ENCODE measurements at places on chromosomes 5 and 9.
A peak's percentile ranks its signal among the peaks of the same experiment; 100 is the strongest.

DNA sequence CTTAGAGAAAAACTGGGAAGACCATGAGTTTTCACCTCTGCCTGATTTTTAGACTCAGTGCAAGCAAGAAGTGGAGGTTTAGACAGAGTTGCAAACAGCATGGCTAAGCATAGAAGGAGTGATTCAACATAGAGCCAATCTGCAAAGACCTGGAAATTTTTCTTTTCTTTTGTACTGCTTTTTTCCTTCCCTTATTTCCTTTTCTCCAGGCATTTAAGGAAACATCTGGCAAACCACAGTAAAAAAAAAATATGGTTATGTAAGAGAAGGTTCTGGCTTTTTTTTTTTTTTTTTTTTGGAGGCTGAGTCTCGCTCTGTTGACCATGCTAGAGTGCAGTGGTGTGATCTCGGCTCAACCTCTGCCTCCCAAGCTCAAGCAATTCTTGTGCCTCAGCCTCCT is 16.6 kb upstream of the DCAF12 start:
- DNase-seq, result no peak

DNA sequence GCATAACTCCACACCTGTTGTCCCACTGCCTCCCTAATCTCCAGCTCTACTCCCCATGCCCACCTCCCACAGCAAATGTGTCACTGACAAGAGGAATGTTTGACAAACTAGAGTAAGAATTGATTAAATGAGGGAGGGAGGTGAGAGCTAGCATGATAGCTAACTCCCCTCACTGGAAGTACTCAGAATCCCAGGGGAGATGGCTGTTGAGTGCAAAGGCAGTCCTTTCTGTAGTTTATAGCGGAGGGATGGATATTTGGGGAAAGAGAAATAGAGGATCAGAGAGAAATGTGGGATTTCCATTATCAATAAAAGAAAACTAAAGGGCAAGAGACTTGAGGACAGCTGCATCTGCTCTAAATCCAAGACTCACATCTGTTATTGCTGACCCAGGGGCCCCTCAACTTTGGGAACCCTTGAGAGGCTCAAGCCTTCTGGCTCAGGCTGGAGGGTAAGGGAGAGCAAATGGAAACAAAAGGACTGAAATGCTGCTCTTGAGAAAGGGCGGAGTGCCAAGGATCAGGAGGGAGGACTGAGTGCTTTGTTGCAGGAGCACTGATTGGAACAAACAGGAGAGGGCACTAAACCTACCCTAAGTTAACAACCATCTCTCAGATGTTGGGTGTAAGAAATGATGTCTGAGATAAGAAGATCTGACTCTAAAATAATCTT is 372.1 kb downstream of the NTRK2 start:
- DNase-seq, result no peak

- no peak for DNase-seq
Observed at GRCh38 chr5:11496137-11496719, 408.0 kb downstream of the CTNND2 start.

DNA sequence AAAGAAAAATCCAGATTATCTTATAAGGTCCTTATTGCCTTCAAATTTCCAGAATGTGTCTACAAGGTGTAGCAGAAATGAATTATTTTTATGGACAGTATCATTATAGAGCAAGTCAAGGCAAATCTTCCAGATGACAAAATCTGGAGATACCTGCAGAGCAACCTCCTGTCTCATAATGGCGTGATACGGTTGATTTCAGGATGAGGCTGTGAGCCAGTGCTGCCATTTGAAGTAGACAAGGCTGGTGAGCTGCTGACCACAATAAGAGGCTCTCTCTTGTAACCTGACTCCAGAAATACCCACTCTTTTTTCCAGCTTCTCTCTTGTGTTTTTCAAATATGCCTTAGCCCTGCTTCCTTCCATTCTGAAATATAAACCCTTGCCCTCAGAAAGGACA is 108.2 kb downstream of the HTR1A start:
- no peak for DNase-seq

GRCh38 chr5:89241186-89241585 is 358.2 kb upstream of the MEF2C start:
- no peak for DNase-seq

DNA sequence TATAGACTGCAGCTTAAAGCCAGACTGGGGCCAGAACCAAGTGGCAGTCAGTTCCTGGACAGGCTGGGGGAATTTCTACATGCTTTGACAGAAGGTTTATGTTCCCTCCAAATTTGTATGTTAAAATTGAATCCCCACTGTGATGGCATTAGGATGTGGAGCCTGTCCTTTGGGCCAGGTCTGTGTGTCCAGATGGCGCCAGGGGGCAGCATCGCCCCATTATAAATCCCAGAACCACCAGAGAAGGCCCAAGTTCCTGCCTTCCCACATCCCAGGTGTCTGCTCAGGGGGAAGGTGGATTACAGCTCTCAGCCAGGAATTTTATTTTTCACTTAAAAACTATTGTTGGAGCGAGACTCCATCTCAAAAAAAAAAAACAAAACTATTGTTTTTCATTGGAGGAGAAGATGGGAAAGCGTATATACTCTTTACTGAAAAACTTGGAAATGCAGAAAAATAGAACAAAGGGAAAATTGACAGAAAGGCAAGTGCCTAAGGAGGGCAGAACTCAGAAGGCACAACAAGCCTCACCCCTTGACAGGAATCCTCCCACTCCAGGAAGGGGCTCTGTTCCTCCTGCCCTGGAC is 5.0 kb downstream of the IL3 start:
- no peak for DNase-seq

GRCh38 chr5:143404416-143405062 is 1.1 kb upstream of the NR3C1 start:
- DNase-seq, result peak; percentile 49

DNA sequence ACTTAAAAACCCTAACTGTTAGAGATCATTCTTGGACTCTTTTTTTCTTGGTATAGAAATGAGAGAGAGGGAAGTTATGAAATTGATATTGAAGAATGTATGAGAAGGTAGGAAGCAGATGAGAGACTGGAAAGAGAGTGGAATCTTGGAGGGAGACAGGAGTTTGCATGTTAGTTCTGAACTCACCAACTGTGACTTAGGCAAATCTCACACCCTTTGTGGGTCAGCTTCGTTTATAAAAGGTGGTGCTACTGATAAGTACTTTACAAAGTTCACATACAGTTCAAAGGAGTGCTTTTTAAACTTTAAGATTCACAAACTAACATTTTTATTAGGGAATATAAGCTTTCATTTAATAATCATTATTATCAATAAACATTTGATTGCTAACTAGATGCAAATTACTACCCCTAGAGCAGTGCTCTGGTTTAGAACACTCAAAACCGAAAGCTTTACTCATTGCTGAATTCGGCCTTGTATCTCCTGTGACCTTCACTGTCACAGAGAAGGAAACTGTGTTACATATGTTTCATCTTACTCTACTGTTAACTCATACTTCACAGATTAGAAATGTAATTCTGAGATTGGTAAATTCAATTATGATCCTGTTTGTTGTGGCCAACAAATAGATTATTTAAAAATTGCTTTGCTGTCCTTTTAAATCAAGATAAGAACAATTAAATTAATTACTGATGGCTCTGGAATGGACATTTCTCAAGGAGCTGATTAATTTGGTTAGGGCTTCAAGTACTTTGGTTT is 143.2 kb downstream of the RMI1 start:
- no peak for DNase-seq

GRCh38 chr9:91681461-91682305 is 258.1 kb upstream of the NFIL3 start:
- DNase-seq, result peak; percentile 31

GRCh38 chr9:70398145-70398556 is 16.3 kb downstream of the KLF9 start:
- no peak for DNase-seq

- no peak for DNase-seq
Observed at GRCh38 chr5:57749396-57749795, 266.8 kb upstream of the ACTBL2 start.

DNA sequence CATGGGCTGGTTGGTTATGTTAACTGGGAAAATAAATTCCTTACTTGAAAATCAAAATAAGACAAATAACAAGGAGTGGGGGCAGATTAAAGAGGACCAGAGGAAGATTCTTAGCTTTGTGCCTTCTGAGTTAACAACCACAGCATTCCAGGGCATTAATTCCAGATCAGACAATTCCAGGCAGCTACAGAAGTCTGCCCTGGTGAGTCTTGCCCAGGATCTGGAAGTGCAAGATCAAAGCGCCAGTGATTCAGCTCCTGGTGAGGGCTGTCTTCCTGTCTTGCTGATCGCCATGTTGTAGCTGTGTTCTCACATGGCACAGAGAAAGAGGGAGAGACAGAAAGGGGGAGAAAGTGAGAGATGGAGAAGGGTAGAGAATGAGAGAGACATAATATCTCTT is 65.6 kb downstream of the ANXA2R start:
- no peak for DNase-seq

DNA sequence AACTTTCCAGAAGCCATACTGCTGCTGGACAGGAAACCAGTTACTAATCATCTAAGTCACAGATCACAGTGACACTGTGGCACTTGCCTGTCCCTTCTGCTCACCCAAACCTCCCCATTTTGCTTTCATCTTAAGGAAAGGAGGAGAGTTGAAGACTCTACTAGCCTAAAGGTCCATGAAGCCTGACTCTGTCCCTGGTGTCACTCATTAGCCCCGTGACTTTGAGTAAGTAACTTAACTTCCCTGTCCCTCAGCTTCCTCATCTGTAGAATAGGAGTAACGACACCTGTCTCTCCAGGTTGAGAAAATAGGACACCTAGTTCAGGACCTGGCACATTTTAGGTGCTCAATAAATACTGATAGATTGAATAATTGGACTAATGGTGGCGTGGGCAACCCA is 536 bp upstream of the SLC6A7 start:
- DNase-seq, result no peak

DNA sequence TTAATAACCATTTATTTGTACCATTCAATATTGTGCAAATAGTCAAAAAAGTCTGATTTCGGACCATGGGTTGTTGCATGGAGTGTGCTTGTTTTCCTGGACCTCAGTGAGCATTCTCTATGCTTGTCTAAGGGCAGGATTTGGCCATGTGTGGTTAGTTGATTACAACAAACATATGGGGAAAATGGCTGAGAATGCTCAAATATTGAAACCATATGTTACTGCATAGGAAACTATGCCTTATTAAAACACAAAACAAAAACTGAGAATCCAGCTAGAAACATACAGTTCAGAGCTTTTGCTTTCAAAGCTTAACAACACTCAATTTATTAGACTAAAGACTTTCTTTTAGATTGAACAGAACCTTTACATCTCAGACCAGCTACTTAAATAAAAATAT is 928.3 kb downstream of the NR2F1-AS1 start:
- no peak for DNase-seq

DNA sequence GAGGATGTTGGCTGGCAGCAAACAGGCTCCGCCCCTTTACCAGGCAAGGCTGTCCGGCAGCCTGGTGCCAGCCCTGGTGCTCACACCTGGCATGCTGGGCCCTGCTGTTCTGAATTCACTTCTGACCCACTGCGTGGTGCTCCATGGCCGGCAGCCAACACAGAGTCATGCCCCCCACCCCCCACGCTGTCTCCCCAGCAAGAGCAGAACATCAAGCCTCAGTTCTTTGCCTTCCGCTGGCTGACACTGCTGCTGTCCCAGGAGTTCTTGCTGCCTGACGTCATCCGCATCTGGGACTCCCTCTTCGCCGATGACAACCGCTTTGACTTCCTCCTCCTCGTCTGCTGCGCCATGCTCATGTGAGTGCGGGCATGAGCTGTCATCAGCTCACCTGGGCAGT is 12.6 kb upstream of the ENDOG start:
- DNase-seq, result no peak

DNA sequence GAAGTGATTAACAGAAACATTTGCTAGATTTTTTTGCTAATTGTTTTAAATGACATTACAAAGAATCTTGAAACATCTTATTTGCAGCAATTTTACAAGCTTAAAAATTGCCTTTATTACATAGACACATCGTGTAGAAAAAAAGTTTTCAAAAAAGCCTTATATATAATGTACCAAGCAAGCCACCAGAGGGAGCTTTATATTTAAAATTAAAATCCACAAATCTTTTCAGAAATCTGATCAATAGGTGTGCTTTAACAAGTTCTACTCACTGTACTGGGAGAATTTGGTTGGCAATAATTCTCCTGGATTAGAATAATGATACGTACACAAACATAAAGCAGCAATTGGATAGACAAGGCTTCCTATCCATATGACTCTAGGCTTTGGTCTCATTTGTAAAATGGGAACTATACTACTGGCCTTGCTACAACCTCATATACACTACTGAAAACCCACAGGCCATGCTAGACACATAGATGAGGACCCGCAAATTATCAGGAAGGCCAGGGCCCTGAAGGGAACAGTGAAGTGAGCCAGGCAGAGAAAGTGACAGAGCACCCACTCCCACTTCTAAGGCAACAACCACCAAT is 4.8 kb downstream of the PSMB7 start:
- no peak for DNase-seq

GRCh38 chr5:41641621-41642020 is 131.2 kb upstream of the PLCXD3 start:
- no peak for DNase-seq

GRCh38 chr9:70259512-70259802 is 679 bp downstream of the SMC5 start:
- DNase-seq, result no peak

DNA sequence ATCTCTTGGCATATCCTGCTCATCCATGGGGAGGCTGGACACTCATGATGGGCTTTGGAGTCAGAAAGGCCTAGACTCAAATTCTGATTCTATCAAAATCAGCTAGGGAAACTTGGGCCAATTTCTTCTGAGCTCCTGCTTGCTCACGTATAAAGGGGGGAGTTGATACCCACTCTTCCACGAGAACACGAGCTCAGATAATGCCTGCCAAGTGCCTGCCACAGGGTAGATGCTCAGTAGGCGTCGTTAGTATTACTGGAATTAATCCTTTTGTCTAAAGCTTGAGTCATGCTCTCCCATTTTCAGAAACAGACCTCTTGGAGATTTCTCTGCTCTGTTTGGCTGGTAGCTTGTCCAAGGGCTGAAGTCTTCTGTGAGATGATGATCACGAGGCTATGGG is 238.3 kb upstream of the MVB12B start:
- DNase-seq, result no peak

- DNase-seq, result no peak
Observed at GRCh38 chr9:2453701-2454100, 167.9 kb upstream of the VLDLR start.

DNA sequence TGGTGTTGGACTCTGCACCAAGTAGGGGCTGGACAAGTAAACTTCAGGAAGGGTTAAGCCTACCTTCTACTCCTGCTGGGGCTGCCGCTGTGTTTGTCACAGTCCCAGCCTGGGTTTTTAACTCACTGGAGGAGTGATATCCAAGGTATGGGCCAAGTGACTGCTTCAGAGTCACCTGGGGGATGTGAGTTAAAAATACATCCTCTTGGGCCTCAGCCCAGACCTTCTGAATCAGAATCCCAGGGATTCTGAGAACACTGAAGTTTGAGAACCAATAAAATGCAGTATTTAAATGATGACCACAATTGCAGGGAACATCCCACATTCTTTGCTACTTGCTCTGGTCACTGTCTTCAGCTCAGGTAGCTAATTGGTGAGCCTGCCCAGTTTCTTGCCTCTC is 95.1 kb upstream of the DNAH5 start:
- no peak for DNase-seq

- DNase-seq, result no peak
Observed at GRCh38 chr9:94971378-94972131, 245.1 kb downstream of the AOPEP start.

Measured in stimulated activated CD8-positive, alpha-beta memory T cell treated with anti-CD3 and anti-CD28 coated beads, Interleukin-7, amount 100 ng/mL, for 1 hour (primary cell).